Lower lobe of right lung (tissue), 2 donors: ENCODE measurements at places on chromosomes 3 and 15. TPM values are rescaled to one million over a fixed set of nuclear protein-coding genes. Genes with fewer than 3 reads are reported as not detected.

- H3K36me3 ChIP-seq = no peaks in the 10 kb centered on the region
- H3K4me3 ChIP-seq = no peak overlapping the region
- no peak for DNase-seq
- no peaks in the 10 kb centered on the region for H3K27me3 ChIP-seq
Observed at GRCh38 chr3:53594276-53594675, 99.9 kb downstream of the CACNA1D start.

- no peak overlapping the region for H3K4me3 ChIP-seq
- peaks cover 4% of the 10 kb centered on the region for H3K4me1 ChIP-seq
- peak; percentile 37 for DNase-seq
- H3K27me3 ChIP-seq = peaks cover 7% of the 10 kb centered on the region
Observed at GRCh38 chr3:127450331-127450730, 140.2 kb downstream of the TPRA1 start.

GRCh38 chr15:95352631-95353187, 977.8 kb upstream of the NR2F2 start:
- no peak overlapping the region for H3K27ac ChIP-seq
- H3K36me3 ChIP-seq = no peaks in the 10 kb centered on the region
- no peaks in the 10 kb centered on the region for H3K27me3 ChIP-seq
- no peak overlapping the region for H3K4me3 ChIP-seq
- DNase-seq = no peak

Gene ARGFX
- total RNA-seq = not detected

Gene P3H2
- 61.9 TPM for total RNA-seq
